Stimulated activated CD4-positive, alpha-beta T cell treated with anti-CD3 and anti-CD28 coated beads, TNF-alpha, amount 100 ng/mL, for 1 hour (primary cell): ENCODE measurements at places on chromosomes 12 and 14.

DNA sequence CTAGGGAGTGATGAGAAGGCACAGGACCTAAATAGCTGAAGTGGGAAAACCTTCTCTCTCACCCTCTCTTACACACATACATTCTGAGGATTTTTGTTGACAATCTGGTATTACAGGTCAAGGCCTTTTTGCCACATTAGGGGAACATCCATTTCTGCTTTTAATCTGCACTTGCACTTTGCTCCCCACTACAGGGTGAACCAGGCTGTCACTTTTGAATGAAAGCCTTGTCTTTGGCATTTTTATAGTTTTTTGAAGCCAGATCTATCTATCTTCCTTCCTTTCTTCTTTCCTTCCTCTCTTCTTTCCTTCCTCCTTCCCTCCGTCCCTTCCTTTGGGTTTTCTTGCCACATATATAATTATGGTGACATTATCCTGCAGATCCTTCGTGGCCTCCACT, 165.9 kb upstream of the OTX2 start:
- DNase-seq, result no peak

GRCh38 chr12:108205864-108206263, 76.8 kb downstream of the WSCD2 start:
- no peak for DNase-seq

GRCh38 chr14:23296012-23296777, 6.5 kb downstream of the PPP1R3E start:
- no peak for DNase-seq

DNA sequence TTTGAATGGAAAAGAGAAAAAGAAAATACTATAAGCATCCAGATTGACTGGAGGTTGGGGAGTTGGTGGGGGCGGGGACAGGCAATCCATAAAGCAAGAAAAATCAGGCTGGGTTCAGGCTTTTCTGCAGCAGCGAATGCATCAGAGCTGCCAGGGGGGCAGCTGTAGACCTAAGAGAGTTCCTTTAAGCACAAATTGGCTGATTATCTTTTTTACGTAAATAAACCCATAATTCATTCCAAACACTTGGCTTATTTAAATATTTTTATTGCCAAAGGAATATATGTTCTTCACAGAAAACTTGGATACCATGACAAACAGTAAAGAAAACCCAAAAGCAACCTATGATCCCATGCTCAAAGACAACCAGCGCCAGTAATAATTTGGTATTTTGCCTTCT, 10.2 kb downstream of the BDKRB2 start:
- DNase-seq, result no peak

DNA sequence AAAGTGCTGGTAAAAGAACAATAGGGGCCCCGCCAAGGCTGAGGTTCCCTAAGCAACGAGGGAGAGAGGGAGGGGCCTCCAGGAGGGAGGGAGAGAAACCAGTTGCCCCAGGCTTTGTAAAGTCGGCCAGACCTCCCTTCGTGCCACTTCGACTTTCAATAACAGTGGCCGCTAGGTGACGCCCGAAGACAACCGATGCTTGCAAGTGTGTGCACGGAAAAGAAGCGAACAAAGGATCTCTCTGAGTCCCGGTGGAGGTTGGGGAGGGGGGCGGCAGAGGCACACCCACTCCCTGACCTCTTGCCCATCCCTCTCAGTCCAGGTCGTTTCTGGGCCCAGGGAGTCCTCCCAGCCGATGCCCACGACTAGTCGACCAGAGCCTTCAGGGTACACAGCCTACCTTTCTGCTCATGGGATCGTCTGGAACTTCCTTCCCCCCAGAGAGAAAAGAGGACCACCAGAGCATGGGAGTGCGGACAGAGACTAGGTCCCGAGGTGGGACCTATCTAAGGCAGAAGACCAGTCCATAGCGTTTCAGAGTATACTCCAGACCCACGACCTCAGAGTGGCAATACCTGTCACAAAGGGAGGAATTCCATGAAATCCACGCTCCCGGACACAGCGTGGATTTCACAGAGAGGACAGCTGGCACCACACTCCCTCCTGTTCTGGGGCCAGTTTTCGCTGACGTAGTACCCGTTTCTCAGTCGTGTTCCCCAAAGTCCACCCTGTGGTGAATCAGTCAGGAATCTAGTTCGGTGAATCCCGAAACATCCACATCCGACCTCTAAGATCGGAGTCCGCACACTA, 262.7 kb upstream of the ALG10B start:
- no peak for DNase-seq

DNA sequence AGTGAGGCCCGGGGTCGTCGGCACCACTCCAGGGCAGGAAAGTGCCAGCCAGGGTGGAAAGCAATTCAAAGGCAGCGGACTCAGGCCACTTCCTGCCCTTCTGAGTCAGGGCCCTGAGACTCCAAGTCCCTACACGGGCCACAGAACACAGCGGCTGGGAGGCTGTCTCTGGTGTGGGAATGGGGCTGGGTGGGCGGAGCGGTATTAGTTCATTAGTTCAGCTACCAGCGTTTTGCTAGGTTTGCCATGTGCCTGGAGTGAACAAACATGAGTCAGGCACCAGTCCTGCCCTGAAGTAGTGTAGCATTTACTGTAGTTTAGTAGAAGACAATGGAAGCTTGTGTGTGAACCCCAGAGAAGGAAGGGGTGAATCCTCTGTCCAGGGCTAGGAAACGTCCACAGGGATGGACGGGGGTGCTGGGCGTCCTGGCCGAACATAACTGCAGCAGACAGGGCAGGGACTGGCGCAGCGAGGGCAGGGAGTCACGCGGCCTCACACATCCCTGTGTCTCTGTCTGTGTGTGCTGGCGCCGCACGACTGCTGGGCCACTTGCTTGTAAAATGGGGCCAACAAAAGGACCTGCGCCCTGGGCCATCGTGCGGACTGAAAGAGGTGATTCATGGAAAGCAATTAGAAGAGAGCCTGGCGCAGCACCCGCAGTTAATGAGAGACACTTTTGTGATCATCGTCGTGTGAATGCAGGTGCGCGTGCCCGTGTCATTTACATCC, 186.4 kb upstream of the PRMT8 start:
- DNase-seq, result no peak

GRCh38 chr12:124296916-124297351, 2.0 kb downstream of the RFLNA start:
- no peak for DNase-seq

- no peak for DNase-seq
Observed at GRCh38 chr14:104794993-104795780, at the start of gene AKT1. Gene AKT1, minus strand, starts transcription at chr14:104795748. Its CDS starts 3,105 bp downstream, at chr14:104792643.
